ENCODE measurements at places on chromosomes 6 and 20.

DNA sequence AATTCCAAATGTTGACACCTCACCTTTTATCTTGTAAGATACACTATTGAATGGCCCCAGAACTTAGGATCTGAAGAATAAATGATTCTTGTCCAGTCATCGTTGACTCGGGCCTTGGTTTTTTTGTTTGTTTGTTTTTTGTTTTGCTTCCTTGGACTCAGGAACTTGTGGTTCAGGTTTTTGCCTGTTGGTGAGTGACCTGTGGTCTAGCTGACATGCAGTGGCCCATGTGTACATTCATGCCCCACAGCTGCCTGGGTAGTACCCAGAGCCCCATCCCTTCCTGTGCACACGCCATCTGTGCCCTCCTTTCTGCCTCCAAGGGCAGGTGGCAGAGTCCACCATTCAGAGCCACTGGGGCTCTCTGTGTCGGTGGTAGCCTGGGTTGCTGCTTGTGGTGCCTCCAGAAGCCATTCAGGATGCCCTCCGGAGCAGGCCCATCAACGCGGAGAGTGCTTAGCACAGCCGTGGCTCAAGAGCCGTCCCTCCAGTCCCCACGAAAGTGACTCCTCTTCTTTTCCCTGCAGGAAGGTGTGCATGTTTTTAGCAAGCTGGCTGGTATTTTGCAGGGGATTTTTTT lies 85.9 kb downstream of the SYNJ2 start:
- no peak for DNase-seq
- H3K27me3 ChIP-seq: no peaks in the 10 kb centered on the region
- H3K36me3 ChIP-seq: peaks cover 40% of the 10 kb centered on the region

GRCh38 chr20:51510169-51510568 lies 32.4 kb downstream of the NFATC2 start:
- no peak for DNase-seq
- H3K4me3 ChIP-seq: no peak overlapping the region
- H3K27me3 ChIP-seq: no peaks in the 10 kb centered on the region
- no peak overlapping the region for H3K27ac ChIP-seq

GRCh38 chr6:92196325-92196724 lies 1223.0 kb downstream of the EPHA7 start:
- no peak for DNase-seq
- H3K27me3 ChIP-seq: no peaks in the 10 kb centered on the region
- H3K4me3 ChIP-seq: no peak overlapping the region
- H3K36me3 ChIP-seq: no peaks in the 10 kb centered on the region

DNA sequence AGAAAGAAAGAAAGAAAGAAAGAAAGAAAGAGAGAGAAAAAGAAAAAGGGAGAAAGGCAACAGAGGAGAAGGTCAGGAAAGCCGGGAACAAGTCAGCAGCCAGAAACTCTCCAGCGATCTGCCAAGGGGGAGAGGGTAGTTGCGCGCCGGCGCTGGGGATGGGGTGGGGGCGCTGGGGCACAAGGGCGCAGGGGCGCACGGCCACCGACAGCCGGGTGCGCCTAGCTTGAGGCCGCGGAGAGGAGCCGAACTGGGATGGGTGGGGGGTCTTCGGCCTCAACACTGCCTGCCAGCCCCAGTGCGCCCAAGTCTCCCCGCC lies 533 bp upstream of the RSPO3 start:
- no peaks in the 10 kb centered on the region for H3K36me3 ChIP-seq
- H3K4me1 ChIP-seq: peaks cover 15% of the 10 kb centered on the region
- no peak for DNase-seq
- peaks cover 68% of the 10 kb centered on the region for H3K27me3 ChIP-seq

DNA sequence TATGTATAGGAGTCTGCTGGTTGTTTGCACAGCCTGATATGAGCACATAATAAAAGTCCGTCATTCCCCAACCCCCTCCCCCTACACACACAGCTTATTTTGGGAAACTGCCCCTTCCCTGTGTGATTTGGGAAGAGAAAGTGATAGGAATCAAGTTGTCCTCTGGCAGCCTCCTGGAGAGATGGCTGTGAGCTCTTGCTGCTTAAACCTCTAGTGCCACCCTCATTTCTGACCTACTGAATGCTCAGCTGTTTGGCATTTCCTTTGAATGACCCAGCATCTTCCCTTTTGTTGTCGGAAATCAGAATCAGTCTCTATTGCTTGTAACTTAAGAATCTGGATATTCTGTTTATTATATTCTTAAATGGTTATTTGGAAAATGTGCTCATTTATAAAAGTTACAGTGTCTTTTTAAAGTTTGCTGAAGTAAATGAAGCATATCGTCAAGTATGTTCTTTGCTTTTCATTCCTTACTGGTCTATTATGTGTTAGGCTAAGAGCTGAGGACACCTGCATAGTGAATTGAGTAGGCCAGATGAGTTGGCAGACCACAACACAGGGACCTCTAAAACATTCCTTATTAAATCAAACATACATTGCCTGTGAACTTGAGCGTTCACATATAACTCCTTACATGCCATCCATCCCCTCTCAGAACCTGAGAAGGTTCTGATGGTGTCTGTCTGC lies 5.5 kb downstream of the RWDD2A start:
- peaks cover 9% of the 10 kb centered on the region for H3K4me1 ChIP-seq
- H3K27ac ChIP-seq: no peak overlapping the region
- no peak overlapping the region for H3K4me3 ChIP-seq
- H3K27me3 ChIP-seq: peaks cover 11% of the 10 kb centered on the region

DNA sequence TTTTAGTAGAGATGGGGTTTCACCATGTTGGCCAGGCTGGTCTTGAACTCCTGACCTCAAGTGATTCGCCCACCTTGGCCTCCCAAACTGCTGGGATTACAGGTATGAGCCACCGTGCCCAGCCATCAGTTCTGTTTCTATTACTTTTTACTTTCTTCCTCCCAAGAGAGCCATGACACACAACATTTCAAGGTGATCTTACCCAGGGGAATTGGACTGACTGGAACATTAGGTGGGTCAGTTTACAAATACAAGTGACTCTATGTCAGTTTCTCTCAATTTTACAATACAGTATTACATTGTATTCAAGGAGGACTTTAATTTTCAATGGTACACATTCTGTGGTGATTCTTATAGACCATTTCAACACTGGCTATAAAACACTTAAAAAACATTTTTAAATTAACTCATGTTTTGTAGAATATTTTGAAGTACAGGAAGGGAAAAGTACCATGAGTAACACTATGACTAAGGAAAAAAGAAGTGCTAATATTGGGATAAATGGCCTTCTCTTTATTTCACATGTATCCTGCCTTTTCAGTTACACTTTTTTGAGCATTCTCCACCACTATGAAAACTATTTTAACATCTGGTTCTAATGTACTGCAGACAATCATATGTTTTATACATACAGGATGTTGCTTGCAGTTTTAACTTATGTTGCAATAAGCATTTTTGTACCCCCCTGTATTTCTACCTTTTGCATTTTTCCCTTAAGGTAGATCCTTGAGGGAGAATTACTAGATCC lies 8.4 kb downstream of the TPBG start:
- no peak overlapping the region for H3K4me3 ChIP-seq
- H3K27me3 ChIP-seq: peaks cover 5% of the 10 kb centered on the region
- no peak for DNase-seq
- no peaks in the 10 kb centered on the region for H3K4me1 ChIP-seq
- no peaks in the 10 kb centered on the region for H3K36me3 ChIP-seq

DNA sequence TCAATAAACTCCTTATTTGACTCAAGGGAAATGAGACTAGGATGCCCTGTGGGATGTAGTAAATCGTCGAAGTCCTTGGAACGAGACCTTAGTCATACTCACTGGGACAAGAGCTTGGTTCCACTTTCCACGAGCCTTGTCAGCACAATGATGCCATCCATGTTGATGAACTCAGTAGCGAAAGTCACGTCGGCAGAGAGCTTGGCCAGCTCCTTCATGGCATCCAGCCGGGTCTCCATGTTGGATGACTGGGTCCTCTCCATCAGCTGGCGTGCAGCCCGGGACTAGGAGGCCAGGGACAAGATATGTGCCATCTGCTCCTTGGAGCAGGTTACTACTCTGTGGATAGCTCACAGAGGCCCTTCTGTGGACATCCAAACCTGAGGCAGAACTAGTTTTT lies 17.5 kb downstream of the ELMO2 start:
- no peaks in the 10 kb centered on the region for H3K4me1 ChIP-seq
- no peaks in the 10 kb centered on the region for H3K27me3 ChIP-seq
- H3K4me3 ChIP-seq: no peak overlapping the region
- H3K36me3 ChIP-seq: peaks cover 73% of the 10 kb centered on the region
- H3K27ac ChIP-seq: no peak overlapping the region

GRCh38 chr6:39369987-39370386 lies 47.5 kb upstream of the KCNK16 start:
- no peaks in the 10 kb centered on the region for H3K36me3 ChIP-seq
- H3K27me3 ChIP-seq: peaks cover 3% of the 10 kb centered on the region
- no peak overlapping the region for H3K27ac ChIP-seq
- no peak overlapping the region for H3K4me3 ChIP-seq

DNA sequence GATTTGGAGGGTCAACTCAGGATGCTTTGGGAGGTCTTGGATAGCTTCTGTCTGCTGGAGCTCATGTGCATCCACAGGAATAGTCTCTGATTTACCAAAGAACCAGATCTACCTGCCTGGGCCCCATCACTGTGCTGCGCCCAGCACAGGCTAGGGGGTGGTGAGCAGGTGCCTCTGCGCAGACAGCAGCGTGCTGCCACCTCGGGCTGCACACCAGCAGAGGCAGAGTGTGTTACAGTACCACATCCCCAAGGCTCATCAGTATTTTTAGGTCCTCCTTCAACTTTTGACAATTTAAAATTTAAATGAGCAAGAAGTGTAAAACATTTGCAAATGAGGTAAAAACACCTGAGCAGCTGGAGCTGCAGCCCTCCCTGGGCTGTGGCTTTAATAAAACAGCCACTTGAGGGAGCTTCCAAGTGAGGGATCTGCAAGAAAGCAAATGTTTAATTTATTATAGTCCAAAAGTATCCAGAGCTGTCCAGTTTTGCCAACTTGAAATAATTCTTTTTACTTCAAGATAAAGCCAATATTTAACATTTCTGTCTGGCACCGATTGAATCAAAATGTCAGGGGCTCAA lies 324.9 kb downstream of the ZFAND3 start:
- H3K36me3 ChIP-seq: no peaks in the 10 kb centered on the region
- H3K4me1 ChIP-seq: no peaks in the 10 kb centered on the region
- no peak for DNase-seq
- no peak overlapping the region for H3K4me3 ChIP-seq
- H3K27me3 ChIP-seq: no peaks in the 10 kb centered on the region

GRCh38 chr20:62941792-62942191 lies 3.8 kb downstream of the GID8 start:
- no peaks in the 10 kb centered on the region for H3K27me3 ChIP-seq
- H3K36me3 ChIP-seq: peaks cover 80% of the 10 kb centered on the region
- H3K4me3 ChIP-seq: no peak overlapping the region
- H3K4me1 ChIP-seq: peaks cover 23% of the 10 kb centered on the region

GRCh38 chr6:33954453-33954852 lies 150.7 kb upstream of the MLN start:
- no peak overlapping the region for H3K4me3 ChIP-seq
- H3K4me1 ChIP-seq: no peaks in the 10 kb centered on the region
- H3K27me3 ChIP-seq: peaks cover 2% of the 10 kb centered on the region
- H3K36me3 ChIP-seq: no peaks in the 10 kb centered on the region
- no peak for DNase-seq

DNA sequence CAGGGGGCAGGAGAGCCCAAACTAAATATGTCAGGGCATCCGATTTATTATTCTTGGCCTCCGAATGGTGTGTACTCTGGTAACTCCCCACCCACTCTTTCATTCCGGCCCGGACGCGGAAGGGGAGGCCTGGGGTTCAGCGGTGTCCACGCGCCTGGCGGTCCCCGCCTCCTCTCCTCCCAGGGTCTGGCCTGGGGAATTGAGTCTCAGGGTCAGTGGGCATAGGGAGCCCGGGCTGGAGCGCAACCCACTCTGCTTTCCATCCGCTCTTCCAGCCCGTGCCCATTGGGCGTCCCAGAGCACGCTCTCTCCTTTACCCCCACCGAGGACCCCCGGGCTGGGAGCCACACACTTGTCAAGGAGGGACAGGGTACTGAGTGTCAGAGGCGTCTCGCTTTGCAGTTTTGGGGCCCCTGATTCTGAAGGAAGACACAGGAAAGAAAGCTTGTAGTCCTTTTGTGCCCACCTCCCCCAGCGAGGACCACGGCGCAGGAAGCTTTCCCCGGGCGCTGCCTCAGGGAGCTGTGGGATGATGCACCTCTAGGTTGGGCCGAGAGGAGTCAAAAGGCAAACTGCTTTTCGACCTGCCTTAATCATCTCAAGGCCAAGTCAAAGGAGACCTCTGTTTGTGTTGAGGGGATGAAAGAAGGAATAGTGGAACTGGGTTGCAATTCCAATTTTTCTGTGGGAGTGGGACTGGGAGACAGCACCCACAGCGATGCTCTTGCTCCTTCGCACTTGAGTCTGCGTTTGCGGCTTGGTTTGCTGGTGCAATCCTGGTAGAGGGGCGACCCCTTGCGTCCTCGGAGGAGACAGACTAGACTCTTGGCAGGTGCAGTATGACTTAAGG lies 2.5 kb downstream of the RSPO3 start:
- no peak overlapping the region for H3K27ac ChIP-seq
- peaks cover 59% of the 10 kb centered on the region for H3K27me3 ChIP-seq
- no peak overlapping the region for H3K4me3 ChIP-seq
- DNase-seq: peak; percentile 55

DNA sequence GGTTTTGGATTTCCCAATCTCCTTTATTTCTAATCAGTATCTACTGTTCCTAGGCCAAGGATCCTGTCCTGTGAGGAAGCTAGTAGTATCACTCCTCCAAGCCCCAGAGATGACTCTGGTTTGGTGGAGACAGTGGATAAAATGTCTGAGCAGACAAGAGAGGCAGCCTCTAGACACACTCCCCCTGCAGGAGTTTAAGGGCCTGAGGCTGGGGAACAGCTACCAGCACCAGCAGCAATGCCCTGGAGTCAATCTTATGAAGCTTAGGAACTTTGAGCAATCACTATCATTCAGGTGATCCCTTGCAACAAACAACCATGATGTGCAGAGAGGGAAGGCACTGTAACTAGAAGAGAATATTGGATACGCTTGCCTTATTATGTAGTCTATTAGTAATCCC lies 384.7 kb upstream of the ID4 start:
- H3K4me3 ChIP-seq: no peak overlapping the region
- DNase-seq: no peak
- H3K27ac ChIP-seq: no peak overlapping the region
- H3K27me3 ChIP-seq: no peaks in the 10 kb centered on the region
- H3K4me1 ChIP-seq: no peaks in the 10 kb centered on the region

DNA sequence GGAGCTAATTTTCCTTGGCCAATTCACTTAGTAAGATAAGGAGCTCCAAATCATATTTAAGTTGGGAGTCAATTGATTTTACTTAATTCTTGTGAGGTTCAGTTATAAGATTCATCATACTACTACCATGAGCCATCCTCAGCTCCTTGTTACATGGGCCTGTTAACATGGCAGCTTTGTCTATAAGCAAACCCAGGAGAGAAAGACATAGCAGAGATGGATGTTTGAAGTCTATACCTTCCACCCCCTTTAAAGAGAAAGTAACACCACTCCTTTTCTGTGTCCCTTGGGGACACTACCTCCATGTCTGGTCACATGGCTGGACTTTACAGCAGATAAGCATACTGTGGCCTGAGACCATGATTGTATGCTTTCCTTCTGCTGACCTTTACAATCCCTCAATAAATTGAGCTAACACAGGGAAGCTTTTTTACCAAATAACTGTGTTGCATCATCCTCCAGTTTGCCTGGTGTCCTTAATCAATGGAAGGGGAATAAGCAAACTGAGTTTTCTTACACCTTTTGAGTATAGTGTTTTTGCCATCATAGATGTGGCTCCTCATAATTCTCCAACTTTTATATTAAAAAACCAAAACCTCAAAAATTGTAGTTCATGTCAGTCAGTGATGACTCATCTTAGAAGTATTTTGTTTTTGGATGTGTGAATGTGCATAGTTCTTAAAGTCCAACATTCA lies 9.8 kb upstream of the ZNFX1 start:
- H3K4me3 ChIP-seq: peak overlapping the region; percentile 3
- peak overlapping the region; percentile 15 for H3K27ac ChIP-seq
- peaks cover 97% of the 10 kb centered on the region for H3K36me3 ChIP-seq

Data from activated T-helper 2 cell treated with anti-CD3 and anti-CD28 coated beads, Interferon-gamma antibody, Interleukin-2, Interleukin-4, amounts not matched to agents 10 μg/mL and 5 μg/mL and 100 μg/mL, durations not matched to agents 14 hours and 24 hours and 36 hours (primary cell).